ENCODE measurements at places on chromosomes 3 and 15.

DNA sequence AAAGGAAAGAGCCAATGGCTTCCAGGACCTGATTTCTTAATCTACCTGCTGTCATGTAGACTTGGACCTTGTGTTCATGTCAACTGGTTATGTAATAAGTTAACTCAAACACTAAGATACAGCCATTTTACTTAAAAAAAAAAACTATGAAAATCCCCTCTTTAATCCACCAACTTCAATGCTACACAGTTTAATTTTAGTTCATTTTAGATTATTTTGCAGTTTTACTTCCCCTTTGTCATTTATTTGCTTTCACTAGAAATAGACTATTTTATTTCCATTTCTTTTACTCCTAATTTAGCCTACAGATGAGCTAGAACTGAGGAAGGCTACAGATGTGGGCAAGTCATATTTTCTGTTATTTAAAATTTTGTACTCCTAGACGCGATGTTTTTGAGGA lies 10.7 kb upstream of the DNAJC13 start:
- no peak for DNase-seq

GRCh38 chr3:132695422-132695821 lies 26.8 kb downstream of the NPHP3 start:
- DNase-seq, result no peak

DNA sequence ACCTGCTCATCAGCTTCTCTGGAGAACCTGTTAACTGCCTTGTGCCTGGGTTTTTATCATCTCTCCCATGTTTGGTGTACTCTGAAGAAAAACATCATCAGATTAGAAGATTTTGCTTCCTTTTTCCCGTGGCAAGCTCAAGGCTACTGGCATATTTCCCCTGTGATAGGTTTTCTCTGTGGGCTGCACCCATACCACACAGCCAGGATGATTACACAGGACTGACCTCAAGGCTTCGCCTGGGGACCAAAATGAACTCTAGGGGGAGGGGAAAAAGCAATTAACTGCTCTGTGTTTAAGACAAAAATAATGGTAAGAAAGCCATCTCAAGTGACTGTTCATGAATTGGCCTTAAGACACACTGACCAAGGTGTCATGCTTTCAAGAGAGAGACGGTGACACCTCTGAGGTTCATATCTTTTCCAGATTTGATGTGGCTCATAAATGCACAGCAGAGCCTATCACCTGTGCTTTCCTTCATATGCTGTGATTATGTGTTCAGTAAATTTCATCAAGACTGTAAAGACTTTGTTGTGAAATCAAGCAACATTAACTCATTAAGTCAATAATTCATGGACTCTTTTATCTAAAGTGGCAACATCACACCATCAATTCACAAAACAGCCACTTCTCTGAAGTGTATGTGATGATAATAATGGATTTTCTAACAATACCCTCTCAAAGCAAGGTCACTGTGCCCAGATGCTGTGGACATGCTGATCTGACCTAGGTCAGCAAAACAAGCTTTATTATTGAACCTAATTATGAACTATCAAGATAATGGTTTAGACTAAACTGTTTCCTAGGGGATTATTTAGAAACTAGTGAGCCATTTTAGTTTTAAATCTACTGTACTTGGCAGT lies 427.9 kb downstream of the WDR72 start:
- DNase-seq, result no peak

- DNase-seq, result no peak
These were observed 40.2 kb upstream of the CLRN1 start for GRCh38 chr3:151012753-151013152.

GRCh38 chr3:18643281-18643680 lies 218.1 kb upstream of the SATB1 start:
- no peak for DNase-seq

DNA sequence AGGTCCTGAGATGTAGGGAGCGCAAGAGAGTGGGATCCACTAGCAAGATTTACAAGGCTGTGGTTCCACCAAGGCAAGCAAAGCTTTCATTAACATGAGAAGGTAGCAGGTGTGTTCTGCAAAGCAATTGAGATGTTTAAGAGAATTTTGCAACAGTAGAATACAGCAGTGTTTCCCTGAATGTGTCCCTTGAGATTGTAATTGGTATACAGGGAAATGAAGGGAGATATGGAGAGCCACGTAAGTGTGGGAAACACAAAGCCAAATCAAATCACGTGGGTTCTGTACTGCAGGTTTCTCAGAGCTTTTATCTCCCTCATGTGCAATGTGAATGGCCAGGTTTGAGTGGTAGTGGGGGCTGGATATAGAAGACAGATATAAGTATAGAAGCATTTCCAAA lies 67.3 kb downstream of the ATG7 start:
- DNase-seq, result no peak

GRCh38 chr3:48023377-48023776 lies 7.2 kb upstream of the MAP4 start:
- no peak for DNase-seq
